Muscle of arm (tissue), 14 donors: ENCODE measurements at places on chromosomes 4 and X. TPM values are rescaled to one million over a fixed set of nuclear protein-coding genes. Genes with fewer than 3 reads are reported as not detected.

- DNase-seq: no peak
These were observed 223.9 kb upstream of the EPHA5 start for GRCh38 chr4:65893957-65894755.

DNA sequence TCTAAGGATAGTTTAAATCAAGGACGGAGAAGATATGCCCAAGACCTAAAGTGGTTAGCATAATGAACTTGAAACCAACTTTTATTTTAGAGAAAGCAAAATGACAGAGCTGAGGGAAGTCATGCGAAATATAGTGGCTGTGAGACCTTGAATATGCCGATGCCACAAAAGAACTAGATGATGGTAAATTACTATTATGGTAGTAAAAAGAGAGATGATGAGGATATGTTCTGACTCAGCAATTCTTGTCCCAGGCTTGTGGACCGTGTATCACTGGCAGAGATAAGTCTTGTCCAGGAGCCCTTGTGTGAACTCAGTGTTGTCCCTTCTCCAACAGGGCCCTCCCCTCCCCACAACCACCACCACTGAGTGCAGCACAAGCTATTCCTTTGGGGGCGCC is 1605.6 kb upstream of the TENM3 start:
- DNase-seq: no peak

Gene VSIG1
- 0.31 TPM for polyA plus RNA-seq

- no peak for DNase-seq
These were observed 120.9 kb downstream of the AMELX start for GRCh38 chrX:11414091-11414490.

DNA sequence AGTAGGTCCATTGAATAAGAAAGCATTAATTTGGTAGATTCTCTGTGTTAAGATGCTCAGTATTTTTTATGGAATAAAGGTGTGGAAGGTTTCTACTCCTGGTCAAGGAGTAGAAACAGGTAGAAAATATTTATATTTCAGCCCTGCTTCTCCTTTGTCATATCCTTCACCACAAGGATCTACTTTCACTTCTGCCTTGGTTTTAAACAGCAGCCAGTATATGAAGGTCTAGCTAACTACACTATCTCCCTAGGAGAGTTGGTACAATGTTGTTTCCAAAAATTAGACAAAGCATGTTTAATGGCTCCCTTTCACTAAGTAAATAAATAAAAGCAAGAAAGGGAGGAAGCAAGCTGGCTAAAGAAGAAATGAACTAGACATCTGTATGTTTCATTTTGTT is 44.6 kb upstream of the GYPA start:
- DNase-seq: no peak

Gene GAGE12E
- polyA plus RNA-seq: not detected

DNA sequence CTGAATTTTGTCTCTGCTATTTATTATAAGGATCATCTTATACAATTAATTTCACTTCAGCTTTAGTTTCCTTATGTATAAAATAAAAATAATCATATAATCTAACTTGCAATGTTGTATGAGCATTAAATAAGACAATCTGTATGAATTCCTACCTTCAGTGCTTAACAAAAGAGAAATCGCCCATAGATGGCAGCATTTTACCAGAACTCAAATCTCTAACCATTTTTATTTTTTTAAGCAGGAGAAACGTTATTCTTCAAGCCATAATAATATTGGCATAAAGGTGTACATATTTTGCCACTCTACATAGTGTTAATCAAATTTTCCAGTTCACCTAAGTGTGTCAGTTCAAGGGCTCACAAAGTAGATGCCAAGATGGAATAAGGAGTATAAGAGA is 78.8 kb downstream of the TMEM47 start:
- DNase-seq: peak; percentile 52

Gene TMPRSS11A
- polyA plus RNA-seq: not detected

Gene VCX2
- not detected for polyA plus RNA-seq

GRCh38 chr4:112288455-112288854 is 2.8 kb upstream of the TIFA start:
- DNase-seq: no peak

DNA sequence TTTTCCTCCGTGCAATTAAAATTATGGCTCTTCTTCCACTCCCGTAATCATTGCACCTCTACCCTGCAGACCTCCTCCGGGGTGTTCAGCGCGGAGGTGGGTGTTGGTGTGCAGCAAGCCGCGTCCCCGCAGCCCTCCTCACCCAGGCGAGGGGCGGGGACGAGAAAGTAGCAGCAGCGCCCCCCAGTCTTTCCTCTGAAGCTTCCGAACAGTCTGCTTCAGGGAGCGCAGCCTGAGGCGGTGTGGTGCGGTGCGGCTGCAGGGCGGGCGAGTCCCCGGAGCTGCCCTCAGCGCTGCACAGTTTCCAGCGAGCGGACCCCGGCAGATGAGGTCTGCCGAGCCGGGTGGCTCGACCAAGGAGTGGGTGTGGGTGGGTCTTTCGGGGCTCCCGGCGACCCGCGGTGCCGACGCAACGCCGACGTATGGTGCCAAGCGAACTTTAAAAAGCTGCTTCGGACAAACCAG is at the start of gene FRAS1:
FRAS1 (plus strand) TSS at position 189 of the 465 bp plus-strand sequence. CDS start 687 bp downstream, outside the sequence.
- peak; percentile 51 for DNase-seq

DNA sequence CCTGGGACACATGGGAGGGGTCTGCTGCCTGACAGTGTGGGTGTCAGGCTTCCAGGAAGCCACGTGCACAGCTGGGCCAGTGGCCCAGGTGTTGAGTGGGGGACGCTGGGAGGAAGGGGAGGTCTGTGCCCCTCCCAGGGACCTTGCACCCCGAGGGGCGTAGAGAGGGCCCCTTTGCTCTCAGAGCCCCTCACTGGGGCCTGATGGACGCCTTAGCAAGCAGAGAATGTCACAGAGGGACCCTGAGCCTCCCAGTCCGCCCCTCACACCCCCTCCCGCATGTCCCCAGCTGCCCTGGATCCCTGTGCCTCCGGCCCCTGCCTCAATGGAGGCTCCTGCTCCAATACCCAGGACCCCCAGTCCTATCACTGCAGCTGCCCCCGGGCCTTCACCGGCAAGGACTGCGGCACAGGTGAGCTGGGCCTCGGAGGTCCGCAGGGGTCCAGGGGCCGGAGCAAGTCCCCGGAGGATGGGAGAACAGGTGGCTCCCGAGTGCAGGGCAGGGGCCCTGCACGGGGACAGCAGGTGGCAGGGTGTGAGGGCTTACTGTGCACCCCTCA is 2.1 kb downstream of the HGFAC start:
- DNase-seq: no peak

Gene CD40LG
- not detected for polyA plus RNA-seq

- no peak for DNase-seq
These were observed 10.7 kb upstream of the ADAM29 start for GRCh38 chr4:174907508-174907907.

Gene CT83
- not detected for polyA plus RNA-seq

- DNase-seq: no peak
These were observed 40.1 kb downstream of the FAM241A start for GRCh38 chr4:112185334-112185733.

DNA sequence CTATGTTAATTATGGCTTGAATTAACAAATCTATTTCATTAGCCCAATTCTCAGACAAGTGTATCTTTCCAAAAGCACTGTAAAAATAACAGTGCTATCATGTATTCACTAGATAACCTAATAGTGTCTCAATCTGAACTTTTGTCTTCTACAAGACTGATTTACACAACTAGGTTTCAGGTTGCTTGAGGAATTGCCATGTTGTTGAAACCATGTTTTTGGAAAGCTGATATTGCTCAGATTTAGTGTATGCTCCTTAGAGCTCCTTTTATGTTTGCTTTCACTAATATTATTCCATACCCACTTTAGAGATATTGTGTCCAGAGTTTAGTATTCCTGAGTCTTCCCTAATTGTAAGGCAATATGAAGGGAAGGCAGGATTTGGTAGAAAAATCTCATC is 70.6 kb downstream of the GPAT3 start:
- DNase-seq: no peak

Gene SLC10A6
- polyA plus RNA-seq: 0.19 TPM

Gene CT45A10
- polyA plus RNA-seq: not detected

- no peak for DNase-seq
These were observed 754.6 kb upstream of the AGA start for GRCh38 chr4:178196751-178197374.

DNA sequence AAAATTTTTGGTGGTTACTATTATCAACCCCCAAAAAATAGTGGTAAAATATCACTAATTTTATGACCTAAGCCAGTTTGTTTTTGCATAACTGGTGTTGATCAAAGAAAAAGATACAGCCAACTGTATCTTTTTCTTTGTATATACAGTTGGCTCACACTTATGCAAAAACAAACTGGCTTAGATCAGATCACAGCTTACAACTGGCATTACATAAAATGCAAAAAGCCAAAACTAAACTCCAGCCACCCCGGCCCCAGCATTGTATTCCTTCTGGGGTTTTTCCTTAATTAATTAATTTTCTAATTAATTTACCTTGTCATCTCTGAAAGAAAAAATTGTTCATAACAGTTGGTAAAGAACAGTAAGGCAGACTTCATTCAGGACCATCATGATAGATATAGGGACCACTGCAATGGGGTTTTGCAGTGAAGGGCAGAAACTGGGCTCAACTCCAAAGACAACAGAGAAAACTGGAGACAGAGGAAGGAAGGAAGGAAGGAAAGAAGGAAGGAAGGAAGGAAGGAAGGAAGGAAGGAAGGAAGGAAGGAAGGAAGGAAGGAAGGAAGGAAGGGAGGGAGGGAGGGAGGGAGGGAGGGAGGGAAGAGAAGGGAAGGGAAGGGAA is 202.1 kb downstream of the HNRNPD start:
- no peak for DNase-seq

DNA sequence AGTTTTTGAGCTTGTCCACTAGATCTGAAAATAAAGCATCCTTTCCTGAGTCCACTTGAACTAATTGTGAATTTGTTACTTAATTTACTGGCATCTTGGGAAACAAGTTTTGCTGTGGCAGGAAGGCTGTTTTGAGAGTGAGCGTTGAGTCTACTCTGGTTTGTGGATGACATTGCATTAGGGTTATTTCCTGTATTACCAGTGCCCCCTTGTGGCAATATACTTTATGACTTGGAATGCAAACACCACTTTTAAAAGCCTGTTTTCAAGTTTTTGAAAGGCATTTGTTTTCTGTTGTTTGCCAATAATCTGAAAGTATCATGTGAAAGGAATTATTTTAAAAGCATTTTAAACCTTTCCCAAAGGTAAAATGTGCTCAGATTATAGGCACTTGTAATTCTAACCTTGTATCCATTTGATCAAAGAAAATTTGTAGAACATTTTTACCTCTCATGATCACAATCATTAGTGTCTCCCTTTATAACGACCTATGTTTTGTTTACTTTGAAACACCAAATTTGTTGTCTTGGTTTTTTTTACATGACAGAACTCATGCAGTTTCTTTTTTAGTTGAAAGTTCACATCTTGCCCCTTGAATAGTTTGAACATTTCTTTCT is 18.0 kb upstream of the CYP2U1 start:
- DNase-seq: peak; percentile 81

Gene PFKFB1
- 1.3 TPM for polyA plus RNA-seq

Gene TRPC3
- polyA plus RNA-seq: 1.8 TPM

- no peak for DNase-seq
These were observed 139.5 kb upstream of the NOCT start for GRCh38 chr4:138875891-138876608.

Gene FGF13
- 113 TPM for polyA plus RNA-seq

Gene FGD1
- polyA plus RNA-seq: not detected

Gene CXCL10
- polyA plus RNA-seq: 0.37 TPM

Gene MID1
- 30.4 TPM for polyA plus RNA-seq

Gene SLC25A5
- 122 TPM for polyA plus RNA-seq

Gene CT55
- polyA plus RNA-seq: not detected

Gene COL4A6
- 1.6 TPM for polyA plus RNA-seq
